ENCODE measurements at places on chromosomes 6 and 20.

GRCh38 chr20:19336631-19337030, 124.2 kb downstream of the SLC24A3 start:
- no peak for DNase-seq

DNA sequence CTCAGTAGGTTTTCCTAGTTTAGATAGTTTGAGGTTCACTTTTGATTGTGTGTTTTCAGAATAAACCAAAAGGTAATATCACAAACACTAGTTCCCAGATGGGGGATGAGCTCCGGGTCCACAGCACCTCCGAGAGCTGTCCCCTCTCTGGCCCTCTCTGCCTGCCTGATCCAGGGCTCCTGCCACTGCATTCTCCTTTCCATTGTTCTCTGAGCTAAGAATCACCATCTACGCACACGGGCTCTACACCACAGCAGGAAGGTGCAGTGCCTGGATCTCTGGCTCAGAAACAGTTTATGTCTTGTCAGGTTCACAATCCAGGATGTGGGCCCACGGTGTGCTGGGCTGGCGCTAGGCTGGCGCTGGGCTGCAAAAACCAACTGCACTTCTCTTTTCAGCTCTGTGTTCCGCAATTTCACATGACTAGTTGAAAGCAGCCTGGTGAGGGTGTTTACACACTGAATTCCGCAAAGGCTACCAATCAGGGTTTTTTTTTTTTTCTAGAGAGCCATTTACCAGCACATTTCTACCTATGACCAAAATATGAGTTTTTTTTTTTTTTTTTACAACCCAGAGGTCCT, 167.5 kb downstream of the SOD2 start:
- no peak for DNase-seq

GRCh38 chr20:10659651-10660601, 13.9 kb downstream of the JAG1 start:
- no peak for DNase-seq

DNA sequence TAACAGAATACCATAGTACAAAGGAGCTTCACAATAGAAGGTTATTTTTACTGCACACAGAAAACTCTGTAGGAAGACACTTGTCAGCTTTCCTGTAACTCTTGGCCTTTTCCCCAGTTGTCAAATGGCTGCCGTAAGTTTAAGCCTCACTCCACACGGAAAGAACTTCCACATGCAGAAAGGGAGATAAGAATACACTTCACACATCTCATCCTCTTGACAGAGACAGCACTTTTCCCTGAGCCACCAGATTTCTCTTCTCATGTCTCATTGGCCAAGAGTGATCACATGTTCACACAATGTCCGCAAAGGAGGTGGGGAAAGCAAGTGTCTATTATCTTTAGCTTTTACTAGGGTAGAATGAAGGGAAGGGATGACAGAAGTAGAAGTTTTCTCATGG, 540.7 kb downstream of the HAO1 start:
- no peak for DNase-seq

- DNase-seq, result no peak
These were observed 171.4 kb upstream of the QKI start for GRCh38 chr6:163243083-163243482.

DNA sequence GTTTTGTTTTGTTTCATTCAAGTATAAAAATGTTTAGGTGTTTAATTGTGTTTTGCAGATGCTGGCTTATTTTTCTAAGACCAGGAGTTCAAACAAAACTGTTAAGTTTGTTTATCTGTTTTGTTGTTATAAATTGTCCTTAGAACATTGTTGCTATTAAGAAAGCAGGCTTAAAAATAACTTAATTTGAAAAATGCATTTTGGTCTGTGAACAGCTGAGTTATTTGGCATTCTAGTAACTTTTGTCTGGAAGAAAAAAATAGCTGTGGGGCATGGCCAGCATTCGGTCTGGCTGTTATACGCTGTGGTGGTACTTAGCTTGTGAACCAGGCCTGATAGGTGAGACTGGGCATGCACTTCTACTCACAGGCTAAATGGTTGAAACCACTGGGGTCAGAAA, 37.8 kb downstream of the SLX4IP start:
- no peak for DNase-seq

DNA sequence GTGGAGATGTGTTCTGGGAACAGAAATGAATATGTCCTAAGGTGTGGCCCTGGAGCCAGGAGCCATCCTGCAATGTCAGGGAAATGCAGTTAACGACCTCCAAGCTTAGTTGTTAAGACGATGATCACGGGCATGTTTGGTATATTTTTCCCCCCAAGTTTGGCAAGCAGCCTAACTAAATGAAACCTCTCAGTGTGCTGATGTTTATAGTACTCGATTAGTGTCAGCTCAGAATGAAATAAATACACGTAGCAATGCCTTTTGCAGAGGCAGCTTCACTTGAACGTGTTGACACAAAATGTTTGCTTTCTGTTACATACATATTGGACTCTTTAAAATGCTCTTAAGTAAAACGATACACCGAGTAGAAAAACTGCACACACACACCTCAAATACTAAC, 76.2 kb upstream of the OLIG3 start:
- DNase-seq, result no peak

Measured in naive thymus-derived CD8-positive, alpha-beta T cell (primary cell).